Stimulated activated CD8-positive, alpha-beta memory T cell treated with anti-CD3 and anti-CD28 coated beads, Interleukin-2, amount 100 ng/mL, for 48 hours (primary cell): ENCODE measurements at places on chromosomes 3 and 15.
A peak's percentile ranks its signal among the peaks of the same experiment; 100 is the strongest.

GRCh38 chr3:129549006-129549800 is 6.2 kb downstream of the H1-8 start:
- DNase-seq: no peak

DNA sequence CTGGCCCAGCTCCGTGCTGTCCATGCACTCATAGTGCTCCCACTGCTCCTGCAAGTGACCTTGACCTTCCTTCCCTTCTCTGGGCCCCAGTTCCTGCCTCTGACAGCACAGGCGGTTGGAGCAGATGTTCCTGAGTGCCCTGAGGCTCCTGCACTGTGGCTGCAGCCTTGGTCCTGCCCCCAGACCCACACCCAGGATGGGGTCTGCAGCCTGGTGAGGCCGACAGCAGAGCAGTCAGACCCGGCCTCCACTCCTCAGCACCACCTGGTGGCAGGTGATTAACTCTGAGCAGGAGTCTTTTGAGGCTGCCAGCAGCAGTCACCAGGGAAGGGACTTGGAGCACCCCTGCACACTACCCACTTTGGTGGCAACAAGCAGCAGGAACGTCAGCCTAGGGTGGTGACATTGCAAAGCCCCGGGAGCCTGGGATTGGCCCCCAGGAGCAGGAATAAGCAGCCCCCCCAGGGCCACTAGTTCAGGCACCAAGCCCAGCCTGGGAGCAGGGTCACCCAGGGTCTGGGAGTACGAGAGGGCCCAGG is 64.6 kb downstream of the CYP11A1 start:
- DNase-seq: peak; percentile 30

- no peak for DNase-seq
Measured at GRCh38 chr3:58612830-58613229, 35.6 kb upstream of the FAM107A start.

- no peak for DNase-seq
Measured at GRCh38 chr15:57541805-57542504, 49.7 kb upstream of the MYZAP start.

- no peak for DNase-seq
Measured at GRCh38 chr15:62760538-62760937, 282.0 kb upstream of the TPM1 start.

GRCh38 chr3:180284331-180285110 is 247.8 kb upstream of the PEX5L start:
- DNase-seq: no peak

- no peak for DNase-seq
Measured at GRCh38 chr15:29669823-29670222, 152.4 kb downstream of the TJP1 start.

DNA sequence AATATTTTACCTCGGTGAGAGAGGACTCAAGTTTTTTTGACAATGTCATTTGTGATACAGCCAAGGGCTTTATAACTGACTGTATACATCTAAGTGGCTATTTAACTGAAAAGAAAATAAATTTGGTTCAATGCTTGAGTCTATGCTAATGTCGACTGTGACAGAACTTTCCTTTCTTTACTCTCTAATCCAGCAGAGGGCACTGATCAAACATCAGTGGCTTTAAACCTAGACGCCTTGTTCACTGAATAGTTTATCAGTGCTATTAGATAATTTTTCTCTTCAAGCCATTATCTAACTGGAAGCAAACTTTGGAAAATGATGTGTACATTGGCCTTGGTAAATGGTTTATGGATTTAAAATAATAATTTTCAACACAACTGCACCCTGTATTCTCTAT is 285.1 kb downstream of the CHL1 start:
- DNase-seq: no peak

DNA sequence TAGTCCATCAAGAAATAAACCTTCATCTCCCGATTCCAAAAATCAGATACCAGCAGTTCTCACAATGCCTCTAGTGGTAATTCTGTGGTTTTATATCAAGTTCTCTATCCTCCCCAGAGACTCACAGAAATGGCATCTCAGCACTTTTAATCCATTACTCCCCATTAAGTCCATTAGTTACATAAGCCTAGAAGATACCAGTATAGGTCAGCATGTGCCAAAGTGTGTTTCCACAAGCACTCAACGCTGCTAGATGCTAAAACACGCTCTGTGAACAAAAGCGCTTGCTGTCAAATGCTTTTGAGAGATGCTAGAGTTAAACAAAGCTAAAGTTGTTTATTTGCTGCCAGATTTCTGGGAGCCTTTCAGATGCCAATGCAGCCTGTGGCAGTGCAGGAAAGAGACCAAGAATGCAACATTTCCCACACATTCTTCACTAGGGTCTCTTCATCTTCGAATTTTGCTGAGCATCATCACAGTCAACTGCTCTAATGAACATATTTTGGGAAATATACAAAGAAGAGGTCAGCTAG is 918.8 kb upstream of the CFAP20DC start:
- DNase-seq: no peak

GRCh38 chr3:14508966-14509795 is 31.0 kb downstream of the GRIP2 start:
- peak; percentile 76 for DNase-seq

GRCh38 chr3:88259045-88259444 is 109.3 kb downstream of the C3orf38 start:
- no peak for DNase-seq

GRCh38 chr3:177429771-177430170 is 232.5 kb upstream of the TBL1XR1 start:
- no peak for DNase-seq

GRCh38 chr3:186418671-186419145 is 56.7 kb upstream of the DGKG start:
- no peak for DNase-seq

DNA sequence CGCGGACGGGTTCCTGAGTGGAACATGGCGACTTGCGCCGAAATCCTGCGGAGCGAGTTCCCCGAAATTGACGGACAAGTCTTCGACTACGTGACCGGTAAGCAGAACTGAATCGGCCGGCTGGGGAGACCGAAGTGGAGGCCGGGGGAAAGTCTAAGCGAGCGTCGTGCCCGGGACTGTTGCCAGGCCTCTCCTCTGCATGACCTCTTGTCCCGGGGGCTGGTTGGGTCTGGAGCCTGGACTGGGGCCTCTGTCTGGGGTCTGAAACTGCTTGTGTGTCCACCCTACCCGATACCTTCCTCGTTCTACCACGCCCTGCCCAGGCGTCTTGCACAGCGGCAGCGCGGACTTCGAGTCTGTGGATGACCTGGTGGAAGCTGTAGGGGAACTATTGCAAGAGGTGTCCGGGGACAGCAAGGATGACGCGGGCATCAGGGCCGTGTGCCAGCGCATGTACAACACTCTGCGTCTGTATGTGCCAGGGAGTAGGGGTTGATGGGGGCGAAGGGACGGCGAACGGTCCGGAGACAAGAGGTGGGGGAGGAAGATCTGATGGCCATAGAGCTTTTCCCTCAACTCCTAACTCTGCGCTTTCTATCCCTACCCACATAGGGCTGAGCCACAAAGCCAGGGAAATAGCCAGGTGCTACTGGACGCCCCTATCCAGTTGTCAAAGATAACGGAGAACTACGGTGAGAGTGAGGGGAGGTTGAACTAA is at the start of gene ABCF3:
Gene ABCF3 (plus strand): TSS at position 16 of the 718 bp plus-strand sequence. CDS start 9 bp downstream, at position 25.
- no peak for DNase-seq

- DNase-seq: peak; percentile 60
Measured at GRCh38 chr3:179260949-179261765, 10.2 kb upstream of the KCNMB3 start.

GRCh38 chr3:183576487-183577107 is 21.1 kb upstream of the KLHL6 start:
- DNase-seq: no peak

DNA sequence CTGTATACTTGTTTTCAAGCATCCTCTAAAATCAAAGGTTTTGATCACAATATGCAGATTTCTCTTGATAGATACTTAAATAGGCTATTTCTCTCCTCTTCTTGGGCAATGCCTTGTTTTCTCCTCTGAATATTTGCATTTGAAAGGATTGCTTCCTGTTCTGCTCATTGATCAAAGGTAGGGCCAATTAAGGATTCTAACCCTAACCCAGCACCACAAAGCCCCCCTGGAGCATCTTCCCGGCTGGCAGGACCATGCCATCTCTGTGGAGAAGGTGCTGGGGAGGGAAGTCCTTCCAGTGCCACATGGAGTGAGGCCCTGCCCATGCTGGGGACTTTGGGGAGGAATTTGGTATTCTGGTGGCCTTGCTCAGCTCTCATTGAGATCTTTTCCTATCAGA is 11.3 kb upstream of the NIPA2 start:
- no peak for DNase-seq

- no peak for DNase-seq
Measured at GRCh38 chr3:114770874-114771273, 376.2 kb downstream of the ZBTB20 start.

GRCh38 chr15:54605556-54605955 is 591.2 kb downstream of the RSL24D1 start:
- DNase-seq: no peak

GRCh38 chr15:47587940-47588802 is 129.1 kb upstream of the SEMA6D start:
- no peak for DNase-seq

- no peak for DNase-seq
Measured at GRCh38 chr15:55737373-55737772, 5.6 kb downstream of the PRTG start.

DNA sequence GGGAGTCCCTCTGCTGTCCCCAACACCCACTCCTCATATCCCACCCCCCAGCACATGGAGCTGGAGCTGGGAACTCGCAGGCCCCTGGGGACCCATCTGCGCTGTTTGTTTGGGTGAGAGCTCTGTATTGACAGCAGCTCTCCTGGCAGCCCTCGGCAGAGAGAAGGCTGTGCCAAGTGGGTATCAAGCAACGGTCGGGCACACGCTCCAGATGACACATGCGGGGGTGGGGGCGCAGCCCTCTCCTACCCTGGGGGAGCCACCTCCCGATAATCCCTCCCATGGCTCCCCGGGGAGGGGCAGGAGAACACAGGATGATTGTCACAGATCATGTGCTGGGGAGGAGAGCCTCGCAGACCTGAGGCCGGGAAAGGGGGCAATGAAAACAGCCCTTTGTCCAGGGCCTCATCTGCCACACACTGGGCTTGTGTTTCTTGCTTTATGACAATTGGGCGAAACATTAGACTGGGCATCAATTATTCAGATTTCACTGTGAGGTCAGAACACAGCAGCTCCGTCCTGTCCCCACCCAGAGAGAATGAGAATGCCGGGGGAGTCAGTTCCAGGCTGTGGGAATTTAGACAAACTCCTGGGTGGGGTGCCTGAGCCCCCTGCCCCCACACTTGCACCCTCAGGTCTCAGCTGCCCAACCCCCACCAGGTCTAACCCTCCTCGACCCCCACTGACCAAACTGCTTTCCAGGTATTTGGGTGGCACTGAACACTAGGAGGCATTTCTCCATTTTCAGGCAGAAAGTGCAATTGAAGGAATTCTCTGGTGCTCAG is 46.4 kb upstream of the KLF13 start:
- DNase-seq: no peak

GRCh38 chr15:75725006-75725718 is 12.5 kb upstream of the CSPG4 start:
- DNase-seq: no peak

DNA sequence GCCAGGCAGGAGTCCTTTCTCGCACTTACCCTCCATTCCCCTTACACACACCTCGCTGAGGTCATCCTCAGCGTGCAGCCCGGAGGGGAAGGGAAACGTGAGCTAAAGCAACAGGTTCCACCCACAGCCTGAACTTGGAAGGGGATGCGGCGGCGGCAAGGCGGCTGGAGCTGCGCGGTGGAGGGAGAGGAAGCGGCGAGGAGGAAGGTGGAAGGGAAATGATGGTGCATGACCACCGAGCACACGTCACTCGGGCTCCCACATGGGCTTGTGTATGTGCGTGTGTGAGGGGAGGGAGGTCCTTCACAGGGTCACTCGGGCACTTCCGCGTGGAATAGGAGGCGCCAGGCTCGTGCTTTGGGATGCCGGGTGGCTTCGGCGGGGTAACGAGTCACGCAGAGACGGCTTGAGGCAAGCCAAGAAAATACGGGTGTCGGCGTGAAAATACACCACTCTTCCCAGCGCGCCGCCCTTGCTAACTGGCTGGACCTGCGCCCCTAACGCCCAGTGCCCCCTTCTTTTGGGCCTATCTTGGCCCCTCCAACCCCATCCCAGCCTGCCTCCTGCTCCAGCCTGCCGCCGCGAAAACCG is 225.5 kb upstream of the IL12A start:
- DNase-seq: no peak

- DNase-seq: no peak
Measured at GRCh38 chr15:44738340-44738984, 2.1 kb downstream of the TRIM69 start.

DNA sequence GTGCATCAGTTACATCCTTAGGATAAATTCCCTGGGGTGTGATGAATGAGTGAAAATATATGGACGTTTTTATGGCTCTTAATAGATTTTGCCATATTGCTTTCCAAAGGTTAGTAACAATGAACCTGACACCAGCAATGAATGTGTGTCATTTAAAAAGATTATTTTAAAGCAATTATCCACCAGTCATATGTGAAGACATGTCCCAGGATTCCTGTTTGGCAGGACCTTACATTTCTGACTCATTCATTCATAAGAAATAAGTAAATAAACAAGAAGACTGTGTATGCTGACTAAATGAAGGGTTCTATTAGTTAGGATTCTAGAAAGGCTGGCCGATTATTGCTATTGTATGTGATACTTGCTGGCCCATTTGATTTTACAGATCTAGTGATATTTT is 201.5 kb downstream of the SOX2 start:
- DNase-seq: no peak

DNA sequence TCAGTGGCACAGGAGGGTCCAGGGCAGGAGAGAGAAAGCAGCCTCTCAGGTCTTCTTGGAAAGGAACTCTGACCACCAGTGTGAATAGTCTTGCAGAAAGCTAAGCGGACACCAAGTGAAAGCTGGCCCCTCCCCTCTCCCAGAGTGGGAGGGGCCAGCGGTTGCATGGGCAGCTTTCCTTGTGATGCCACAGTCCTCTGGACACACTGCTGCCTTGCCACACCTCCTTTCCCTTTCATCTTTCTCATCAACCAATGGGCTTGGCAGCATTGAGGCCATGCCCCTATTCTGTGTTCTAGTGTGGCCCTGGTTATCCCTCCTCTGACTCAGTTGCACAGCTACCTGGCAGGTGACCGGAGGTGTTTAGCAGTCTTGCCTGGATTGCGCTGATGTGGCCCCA is 49.7 kb upstream of the GOLGA6B start:
- DNase-seq: no peak

- no peak for DNase-seq
Measured at GRCh38 chr15:47129033-47129432, 588.3 kb upstream of the SEMA6D start.

- DNase-seq: no peak
Measured at GRCh38 chr3:148727231-148727630, 29.5 kb downstream of the AGTR1 start.

DNA sequence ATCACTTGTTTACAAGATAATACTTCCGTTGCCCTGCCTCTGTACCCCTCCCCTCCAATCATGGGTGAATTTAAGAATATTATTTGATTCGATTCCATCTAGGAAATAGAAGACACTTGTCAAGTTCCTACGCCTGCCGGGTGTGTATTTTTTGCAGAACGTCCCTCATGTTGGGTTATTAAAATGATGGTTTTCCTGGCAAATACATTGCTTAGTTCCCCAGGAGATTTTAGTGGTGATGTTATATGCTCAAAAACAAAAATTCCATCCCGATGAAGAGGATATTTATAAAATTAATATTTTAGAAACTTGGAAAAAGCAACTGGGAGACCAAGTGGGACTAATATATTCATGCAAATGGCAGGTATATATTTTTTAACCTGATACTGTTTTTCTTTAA is 548.4 kb downstream of the EDEM1 start:
- DNase-seq: no peak
